AG04449 (cell line): ENCODE measurements at places on chromosomes 13 and 19.
A peak's percentile ranks its signal among the peaks of the same experiment; 100 is the strongest.

- peak; percentile 74 for DNase-seq
These were observed 116.1 kb downstream of the STARD13 start for GRCh38 chr13:33169273-33169980.

DNA sequence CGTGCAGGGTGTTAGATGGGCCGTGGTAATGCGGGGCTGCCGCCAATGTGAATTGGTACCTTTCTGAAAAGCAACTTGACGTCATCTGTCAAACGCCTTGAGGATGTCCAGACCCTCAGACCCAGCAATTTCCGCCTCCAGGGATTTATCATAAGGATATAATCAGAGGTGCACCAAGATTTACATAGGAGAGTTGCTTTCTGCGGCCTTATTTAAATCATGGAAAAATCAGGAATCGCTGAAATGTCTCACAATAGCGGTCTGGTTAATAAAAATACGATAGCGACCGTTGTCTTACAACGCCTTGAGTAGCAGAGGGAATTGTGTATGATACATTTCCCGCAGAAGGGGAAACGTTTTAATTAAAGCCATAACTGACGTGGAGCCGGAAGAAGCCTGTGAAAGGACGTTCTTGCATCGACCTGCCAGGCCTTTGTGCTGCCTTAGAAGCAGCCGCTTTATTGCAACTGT lies 32.3 kb upstream of the NDUFS7 start:
- DNase-seq: no peak

DNA sequence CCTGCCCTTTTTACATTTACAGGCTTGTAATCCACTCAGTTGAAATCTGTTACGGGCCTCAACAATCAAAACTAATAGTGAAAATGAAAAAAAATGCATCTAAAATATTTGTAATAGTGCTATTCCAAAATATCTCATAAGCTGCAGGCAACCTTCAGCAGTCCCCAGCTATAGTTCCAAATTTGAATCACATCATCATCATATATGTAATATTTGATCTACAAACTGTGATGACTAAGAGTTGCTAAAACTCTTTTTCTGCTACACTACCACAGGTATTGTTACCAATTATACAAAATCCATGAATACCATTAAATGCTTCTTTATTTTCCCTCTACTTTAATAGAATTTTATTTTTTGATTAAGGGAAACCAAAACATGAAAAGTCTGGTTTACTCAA lies 121.4 kb upstream of the RFC3 start:
- no peak for DNase-seq

GRCh38 chr13:43864921-43865320 lies 14.6 kb downstream of the CCDC122 start:
- DNase-seq: no peak

GRCh38 chr13:21347753-21348318 lies 111.3 kb downstream of the ZDHHC20 start:
- no peak for DNase-seq

GRCh38 chr19:27776020-27776419 lies 1436.9 kb downstream of the UQCRFS1 start:
- no peak for DNase-seq

DNA sequence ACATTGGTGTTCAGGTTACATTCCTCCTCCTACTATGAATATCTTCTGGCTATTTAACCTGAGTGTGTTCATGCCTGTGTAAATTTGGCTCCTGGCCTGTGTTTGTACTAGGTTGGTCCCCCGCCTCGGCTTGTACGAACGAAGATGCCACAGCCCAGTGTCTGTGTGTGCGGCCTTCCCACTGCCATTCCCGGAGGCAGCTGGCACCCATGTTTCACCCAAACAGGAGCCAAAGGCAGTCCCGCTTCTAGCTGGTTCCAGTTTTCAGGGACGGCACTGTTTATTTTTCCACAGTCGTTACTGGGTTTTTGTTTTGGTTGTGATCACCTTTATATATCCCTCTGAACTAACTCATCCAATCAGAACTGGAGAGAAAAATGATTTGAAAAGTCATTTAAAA lies 102.5 kb upstream of the ZNF536 start:
- no peak for DNase-seq

DNA sequence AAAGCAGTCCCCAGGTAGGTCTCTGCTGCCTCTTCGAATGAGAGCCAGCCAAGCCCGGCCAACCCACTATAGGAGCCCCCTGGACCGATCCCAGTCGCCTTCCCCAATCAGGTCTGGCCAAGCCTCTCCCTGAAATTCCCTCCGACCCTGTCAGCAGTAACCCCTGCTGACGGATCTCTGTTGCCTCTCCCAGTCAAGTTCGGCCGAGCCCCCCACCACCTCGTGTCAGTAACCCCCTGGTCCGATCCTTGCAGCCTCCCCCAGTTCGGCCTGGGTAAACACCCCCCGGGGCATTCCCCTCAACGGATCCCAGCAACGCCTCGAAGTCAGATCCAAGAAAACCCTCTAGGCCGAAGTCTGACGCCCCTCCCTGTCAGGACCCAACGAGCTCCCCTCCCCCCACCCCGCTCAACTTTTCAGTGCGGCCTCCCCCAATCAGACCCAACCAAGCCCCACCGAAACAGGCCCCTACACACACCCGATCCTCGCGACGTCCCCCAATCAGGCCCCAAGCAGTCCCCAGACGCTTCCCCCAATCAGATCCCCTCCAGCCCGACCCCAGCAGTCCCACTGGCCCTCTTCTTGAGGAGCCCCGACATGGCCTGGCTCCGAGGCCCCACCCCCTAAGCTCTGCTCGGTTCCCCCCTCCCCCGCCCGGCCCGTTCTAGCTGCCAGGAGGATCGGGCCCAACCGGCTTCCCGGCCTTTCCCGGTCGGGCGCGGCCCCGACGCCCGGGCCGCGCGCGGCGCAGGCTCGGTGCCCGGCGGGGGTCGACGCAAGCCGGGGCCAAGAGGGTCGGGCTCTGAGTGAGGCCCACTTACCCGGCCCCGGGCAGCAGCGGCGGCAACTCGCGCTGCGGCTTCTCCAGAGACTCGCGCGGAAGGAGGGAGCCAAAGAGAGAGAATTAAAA lies 1.8 kb downstream of the TNPO2 start:
- peak; percentile 26 for DNase-seq

DNA sequence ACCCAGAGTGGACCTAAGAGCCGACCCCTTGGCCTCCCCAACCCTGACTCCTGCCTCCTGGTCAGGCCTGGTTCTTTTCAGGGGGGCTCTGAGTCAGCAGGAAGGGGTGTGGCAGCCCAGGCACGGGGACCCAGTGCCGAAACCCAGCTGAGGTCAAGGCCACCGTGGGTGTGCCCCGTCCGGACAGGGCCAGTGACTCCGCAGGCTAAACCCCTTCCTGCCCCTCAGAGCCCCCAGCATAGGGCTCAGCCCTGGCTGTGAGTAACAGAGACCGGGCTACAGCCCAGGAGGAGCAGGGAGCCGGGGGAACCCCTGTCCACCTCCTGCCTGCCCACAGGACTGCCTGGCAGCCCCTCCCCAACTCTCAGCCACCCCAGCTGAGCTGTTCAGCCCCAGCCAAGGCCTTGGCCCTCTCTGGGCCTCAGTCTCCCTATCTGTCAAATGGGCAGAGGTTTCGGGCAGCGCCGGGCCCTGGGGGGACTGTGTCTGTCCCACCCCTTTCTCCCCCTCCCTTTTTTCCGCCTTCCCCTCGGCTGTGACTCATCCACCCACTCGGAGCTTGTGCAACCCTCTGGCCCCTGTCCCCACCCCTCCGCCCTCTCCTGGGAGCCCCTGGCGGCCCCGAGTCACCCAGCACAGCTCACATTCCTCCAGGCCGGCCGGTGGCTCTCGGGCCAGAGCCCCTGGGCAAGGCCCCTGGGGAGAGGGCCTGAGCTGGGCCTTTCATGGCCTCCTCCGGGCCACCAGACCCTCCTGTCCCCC lies 8.6 kb downstream of the ZBTB7A start:
- no peak for DNase-seq

DNA sequence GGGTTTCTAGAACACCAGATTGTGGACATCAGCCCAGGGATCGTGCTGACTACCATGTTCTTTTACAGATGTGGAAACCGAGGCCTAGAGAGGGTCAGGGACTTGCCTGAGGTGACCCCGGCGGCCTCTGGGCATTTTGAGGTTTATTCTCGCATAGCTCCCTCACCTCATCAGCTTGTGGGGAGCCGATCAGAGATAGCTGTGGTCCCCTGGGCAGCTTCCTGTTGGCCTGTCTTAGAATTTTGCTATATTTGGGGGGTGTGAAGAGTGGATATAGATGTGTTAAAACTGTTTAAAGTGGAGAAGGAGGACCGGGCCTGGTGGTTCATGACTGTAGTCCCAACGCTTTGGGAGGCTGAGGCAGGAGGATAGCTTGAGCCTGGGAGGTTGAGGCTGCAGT lies 6.9 kb downstream of the ARHGEF1 start:
- DNase-seq: no peak

GRCh38 chr19:29971648-29972047 lies 29.6 kb downstream of the URI1 start:
- DNase-seq: no peak

DNA sequence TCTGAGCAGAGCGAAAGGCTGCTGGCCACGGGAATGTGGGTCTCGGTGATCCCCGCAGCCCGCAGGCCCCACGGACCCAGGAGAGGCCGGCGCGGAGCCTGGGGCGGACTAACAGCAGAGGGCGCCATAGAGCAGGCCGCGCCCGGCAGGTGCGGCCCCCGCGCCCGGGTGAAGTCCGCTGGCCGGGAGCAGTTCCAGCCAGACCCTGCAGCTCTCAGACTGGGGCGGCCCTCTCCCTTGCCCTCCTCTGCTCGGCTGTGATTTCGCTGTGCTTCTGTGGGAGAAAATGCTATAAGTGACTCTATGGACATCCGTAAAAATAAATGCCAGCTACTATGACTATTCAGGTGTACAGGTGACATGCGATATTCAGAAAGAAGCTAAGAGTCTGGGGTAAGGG lies 37.7 kb downstream of the GSX1 start:
- no peak for DNase-seq

DNA sequence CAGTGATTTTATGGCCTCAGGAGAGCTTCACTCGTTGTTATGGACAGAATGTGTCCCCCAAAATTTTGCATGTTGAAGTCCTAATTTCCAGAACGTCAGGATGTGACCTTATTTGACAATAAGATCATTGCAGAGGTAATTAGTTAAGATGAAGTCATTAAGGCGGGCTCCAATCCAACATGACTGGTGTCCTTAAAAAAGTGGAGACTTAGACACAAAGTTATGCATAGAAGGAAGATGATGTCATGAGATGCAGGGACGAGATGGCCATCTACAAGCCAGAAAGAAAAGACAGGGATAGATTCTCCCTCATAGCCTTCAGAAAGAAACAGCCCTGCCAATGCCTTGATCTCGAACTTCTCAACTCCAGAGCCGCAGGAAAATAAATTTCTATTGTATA lies 25.8 kb upstream of the SPATA13 start:
- no peak for DNase-seq

DNA sequence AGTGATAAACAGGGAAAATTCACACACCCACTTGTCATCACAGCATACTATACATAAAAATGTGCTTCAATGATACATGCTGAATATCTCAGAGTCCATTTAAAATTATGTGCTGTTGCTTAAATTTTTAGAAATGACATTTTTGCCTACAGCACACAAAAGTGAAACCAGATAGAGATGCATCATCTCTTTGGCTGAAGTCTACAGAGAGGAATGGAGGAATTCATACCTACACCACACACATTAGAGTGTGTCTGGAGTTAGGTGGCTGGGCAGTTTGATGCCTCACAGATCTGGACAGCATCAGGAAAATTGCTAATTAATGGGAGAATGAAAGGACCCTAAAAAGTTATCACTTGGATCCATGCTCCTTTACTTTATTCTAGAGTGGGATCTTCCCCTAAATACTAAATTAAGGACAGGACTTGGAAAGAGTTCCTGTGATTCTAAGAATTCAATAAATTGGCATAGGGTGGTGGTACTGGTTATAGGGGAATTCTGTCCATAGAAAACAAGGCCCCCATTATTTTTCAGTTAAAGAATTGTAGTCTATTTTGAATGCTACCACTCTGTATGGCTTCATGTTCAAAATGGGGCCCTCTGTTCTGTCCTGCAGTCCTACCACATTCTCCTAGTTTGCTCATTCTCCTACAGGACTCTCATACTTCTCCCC lies 41.3 kb downstream of the RCBTB2 start:
- DNase-seq: no peak

GRCh38 chr19:46717716-46718143 lies 816 bp upstream of the PRKD2 start:
- no peak for DNase-seq

- no peak for DNase-seq
These were observed 2.7 kb upstream of the MIDN start for GRCh38 chr19:1245494-1246264.

DNA sequence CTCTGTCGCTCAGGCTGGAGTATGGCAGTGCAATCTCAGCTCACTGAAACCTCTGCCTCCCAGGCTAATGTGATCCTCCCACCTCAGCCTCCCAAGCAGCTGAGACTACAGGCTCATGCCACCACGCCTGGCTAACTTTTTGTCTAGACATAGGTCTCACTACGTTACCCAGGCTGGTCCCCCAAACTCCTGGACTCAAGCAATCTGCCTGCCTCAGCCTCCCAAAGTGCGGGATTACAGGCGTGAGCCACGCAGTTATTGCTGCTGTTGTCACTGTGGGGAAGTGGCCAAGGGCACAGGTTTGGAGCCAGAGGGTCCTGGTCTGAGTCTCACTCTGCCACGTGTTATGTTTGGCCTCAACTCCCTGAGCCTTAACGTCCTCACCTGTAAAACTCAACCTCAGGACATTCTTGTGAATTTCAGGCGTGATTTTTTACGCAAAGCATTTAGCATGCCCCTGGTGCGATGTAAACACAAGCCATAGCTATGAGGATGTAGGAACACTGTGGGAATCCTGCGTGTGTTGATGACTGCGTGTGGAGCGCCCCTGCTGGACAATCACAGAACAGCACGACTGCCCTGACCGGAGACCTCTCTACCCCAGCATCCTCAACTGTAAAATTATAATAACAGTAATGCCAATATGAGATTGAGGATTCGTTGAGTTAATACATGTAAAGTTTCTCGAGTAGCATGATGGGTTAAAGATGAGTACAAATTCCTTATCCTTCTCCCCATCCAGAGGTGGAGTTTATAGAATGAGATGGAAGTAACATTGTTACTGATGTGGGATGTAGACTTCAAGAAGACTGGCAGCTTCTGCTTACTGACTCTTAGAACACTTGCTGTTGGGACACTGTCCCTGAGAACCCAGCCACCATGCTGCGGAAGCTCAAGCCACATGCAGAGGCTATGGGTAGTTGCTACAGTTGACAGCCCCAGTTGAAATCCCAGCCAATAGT lies 41.8 kb upstream of the PNMA8B start:
- DNase-seq: no peak

GRCh38 chr19:49344505-49345423 lies 9.6 kb downstream of the CD37 start:
- DNase-seq: no peak

- no peak for DNase-seq
These were observed 1.4 kb downstream of the PSMD8 start for GRCh38 chr19:38375748-38376147.

- DNase-seq: no peak
These were observed 65.4 kb upstream of the WDFY2 start for GRCh38 chr13:51518827-51519226.

- no peak for DNase-seq
These were observed 10.3 kb upstream of the BBC3 start for GRCh38 chr19:47240996-47241918.
